Activated T-helper 1 cell treated with Interleukin-2 at 50 U/mL for 16 hours (primary cell): ENCODE measurements at places on chromosomes 1 and 21.

DNA sequence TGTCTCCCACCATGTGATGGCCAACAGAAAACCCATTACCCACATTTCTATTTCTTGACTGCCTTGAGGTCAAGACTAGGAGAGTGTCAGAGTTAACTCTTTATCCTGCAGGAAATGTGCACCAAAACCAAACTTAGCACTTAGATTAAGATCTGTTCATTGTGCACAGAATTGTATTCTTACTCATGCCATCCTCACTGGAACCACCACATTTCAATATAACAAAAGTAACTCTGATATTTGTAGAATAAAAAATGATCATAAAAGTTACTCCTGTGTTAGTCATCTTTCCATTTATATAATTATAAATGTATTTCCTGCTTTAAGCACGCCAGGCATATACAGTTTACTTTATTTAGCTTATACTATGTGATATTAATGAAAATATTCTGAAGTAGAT, 193.0 kb upstream of the DPYD start:
- DNase-seq, result no peak

- DNase-seq, result no peak
Observed at GRCh38 chr1:147223740-147224615, 1.2 kb downstream of the FMO5 start.

DNA sequence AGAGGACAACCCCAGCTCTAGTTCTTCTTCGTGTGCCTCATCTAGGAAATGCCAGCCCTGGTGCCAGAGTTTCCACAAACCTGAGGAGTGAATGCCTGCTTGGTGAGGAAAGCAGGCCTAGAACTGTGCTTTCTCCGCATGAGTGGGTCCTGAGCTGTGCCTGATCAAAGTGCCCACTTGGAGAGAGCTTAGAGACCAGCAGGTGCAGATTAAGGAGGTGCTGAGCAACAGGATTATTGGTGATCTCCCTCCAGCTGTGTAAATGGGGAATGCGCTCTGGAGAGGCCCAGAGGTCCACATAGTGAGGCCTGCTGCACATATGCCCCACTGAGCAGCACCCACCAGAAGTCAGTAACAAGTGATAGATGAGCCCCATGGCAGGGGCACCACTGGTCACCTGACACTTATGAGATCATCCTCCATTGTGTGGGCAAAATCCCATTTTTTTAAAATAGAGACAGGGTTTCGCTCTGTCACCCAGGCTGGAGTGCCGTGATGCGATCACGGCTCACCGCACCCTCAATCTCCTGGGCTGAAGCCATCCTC, 127.2 kb upstream of the ZC3H12A start:
- DNase-seq, result no peak

DNA sequence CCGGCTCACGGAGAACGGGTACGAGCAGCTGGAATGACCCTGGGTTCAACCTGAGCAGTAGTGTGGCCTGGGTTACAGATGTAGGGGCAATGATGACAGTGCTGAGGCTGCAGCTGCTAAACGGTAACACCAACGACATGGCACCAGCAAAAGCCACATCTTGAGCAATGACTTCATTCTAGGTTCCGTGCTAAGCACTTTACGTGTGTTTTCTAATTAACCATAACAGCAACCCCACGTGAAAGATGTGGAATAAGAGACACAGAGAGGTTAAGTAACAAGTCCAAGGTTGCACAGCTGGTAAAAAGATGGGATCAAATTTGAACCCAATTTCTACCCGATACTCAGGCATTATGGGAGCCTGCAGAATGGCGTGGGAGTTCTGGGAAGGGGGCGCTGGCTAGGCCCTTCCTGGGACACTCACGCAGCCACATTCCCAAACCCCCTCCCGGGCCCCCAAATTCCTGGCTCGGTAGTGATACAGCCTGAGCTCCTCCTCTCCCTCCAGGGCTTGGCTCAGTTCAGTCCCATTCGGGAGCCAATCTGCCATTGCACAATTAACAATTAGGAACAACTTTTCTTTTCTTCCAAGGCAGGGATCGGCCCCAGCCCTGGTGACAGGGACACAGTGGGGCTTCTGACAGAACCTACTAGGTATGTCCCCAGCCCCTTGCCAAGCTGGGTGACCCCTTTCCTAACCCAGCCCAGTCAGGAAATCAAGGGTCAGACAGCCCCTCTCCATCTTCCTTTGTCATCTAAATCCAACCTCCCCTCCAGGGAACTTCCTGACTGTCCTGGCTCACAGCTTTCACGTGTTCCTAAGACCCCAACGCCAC, 23.8 kb upstream of the ECE1 start:
- no peak for DNase-seq

DNA sequence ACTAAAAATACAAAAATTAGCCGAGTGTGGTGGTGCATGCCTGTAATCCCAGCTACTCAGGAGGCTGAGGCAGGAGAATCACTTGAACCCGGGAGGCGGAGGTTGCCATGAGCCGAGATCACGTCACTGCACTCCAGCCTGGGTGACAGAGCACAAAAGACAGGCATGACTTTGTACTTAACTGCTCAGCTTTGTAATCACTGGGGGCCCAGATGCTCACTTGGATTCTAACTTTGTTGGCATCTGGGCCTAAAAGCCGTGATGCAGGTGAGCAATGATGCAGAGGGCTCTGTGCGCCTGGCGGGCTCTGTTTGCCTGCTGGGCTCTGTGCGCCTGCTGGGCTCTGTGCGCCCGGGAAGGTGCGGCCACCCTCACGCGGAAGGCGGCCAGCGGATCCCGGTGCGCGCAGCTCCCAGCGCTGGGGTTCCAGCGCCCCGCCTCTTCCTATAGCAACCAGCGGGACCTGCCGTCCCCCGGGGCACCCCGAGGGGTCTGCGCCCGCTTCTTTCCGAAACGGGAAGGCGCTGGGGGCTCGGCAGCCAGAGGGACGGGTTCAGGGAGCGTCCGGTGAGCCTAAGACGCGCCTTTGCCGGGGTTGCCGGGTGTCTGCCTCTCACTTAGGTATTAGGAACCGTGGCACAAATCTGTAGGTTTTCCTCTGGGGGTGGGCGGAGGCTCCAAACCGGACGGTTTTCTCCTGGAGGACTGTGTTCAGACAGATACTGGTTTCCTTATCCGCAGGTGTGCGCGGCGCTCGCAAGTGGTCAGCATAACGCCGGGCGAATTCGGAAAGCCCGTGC, 31.7 kb downstream of the PRMT2 start:
- DNase-seq, result no peak

DNA sequence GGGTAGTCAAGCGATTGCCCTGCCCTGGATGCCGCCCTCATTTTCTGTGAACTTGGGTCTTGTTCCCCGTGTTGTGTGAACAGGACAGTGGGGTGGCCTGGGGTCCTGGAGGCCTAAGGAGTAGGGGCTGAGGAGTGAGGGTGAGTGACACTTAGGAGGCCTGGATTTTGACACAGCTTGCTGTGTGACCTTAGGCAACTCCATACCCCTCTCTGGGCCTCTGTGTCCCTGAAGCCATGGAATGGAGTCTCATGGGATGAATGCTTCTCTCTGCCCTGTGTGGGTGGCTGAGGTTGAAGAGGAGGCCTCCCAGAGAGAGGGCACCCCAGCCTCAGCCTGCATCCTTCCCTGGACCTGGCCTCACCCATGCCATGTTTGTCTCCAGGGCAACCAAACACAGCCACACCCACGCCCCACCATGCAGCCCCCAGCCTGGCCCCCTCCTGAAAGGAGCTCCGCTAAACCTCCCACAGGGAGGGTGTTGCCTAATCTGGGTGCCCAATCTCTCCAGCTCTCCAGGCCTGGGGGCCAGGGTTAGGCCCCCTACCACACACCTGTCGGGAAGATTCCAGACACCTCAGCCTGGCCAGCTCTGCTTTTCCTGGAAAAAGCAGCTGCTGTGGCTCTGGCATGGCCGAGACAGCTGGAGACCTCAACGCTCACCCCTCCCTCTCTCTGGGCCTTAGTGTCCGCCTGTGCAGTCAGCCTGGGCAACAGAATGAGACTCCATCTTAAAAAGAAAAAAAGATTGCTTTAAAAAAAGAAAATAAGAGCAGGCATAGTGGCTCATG, 9.9 kb downstream of the MYOM3 start:
- no peak for DNase-seq

DNA sequence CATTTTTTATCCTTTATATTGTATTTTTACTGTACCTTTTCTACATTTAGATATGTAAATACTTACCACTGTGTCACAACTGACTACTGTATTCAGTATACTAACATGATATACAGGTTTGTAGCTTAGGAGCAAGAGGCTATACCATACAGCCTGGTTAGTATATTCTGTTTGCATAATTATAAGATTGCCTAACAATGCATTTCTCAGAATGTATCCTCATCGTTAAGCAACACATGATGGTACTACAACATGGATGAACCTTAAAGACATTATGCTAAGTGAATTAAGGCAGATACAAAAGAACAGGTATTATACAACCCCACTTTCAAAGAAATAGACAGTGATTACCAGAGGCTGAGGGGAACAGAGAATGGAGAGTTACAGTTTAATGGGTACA, 62.7 kb downstream of the RUSC1 start:
- DNase-seq, result no peak

DNA sequence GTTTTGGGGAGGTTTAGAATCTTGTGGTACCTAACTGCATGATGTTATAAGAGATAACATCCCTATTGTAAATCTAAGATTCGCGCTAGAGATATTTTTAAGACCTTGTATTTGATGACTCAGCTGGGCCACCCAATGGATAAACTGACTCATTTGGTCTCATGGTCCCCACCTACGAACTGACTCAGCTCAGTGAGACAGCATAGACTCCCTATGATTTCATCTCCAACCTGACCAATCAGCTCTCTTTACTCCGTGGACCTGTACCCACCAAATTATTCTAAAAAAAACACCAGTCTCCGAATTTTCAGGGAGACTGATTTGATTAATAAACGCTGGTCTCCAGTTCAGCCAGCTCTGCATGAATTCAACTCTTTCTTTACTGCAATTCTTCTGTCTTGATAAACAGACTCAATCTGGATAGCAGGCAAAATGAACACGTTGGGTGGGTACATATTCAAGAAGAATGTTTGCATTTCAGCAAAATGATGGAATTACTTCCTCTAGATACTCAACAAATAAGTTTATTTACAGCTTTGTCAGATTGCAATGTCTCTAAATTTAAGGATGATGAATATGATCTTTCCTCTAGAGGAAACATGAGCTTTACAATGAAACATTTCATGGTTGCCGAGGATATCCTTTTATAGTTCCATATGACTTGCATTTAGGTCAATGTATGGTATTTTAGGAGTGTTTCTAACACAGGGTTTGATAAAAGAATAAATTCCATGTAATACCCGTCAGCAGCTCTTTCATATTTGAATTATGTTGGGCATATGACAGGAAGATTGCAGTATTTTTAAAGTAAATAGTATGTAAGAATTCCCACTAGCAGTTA, 516.6 kb upstream of the RGS18 start:
- no peak for DNase-seq

GRCh38 chr1:52667290-52667689, 30.9 kb downstream of the COA7 start:
- DNase-seq, result no peak

DNA sequence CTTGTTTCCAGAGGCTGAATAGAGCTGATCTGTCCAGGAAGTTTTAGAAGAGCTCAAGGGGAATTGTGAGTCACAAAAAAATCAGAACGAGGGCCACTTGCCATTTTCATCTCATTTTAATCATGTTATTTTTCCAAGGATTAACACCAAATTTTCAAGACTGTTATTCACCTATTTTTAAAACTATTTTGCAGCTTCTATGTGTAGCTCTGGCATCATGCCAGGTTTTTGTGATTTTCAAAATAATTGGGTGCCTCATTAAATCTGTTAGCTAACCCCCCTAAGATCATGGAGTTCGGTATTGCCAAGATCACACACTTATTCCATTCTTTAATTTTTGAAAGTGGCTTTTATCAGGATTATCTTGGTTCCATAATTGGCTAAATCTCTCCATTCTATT, 90.9 kb downstream of the RGS7 start:
- no peak for DNase-seq

DNA sequence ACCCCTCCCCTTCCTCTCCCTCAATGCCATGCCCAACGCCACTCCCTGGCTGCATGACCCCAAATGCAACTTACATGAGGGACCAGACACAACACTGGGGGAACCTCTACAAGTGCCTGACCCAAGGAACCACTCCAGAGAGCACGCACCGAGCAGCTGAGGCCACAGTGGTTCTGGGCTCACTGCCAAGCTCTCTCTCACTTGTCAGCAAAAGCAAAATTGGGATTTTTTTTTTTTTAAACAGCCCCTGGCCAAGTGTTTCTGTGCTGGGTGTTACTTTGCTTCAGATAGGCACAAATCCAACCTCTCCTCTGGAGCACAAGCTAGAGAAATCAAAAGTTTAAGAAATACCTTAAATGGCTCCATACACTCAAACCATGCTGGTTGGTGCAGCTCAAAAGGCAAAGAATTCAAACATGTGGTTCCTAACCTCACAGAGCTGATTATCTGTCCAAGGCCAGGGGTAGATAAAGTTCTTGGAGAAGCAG, 363.0 kb downstream of the SETD4 start:
- no peak for DNase-seq

GRCh38 chr1:10057343-10057742, 24.6 kb downstream of the UBE4B start:
- DNase-seq, result no peak

DNA sequence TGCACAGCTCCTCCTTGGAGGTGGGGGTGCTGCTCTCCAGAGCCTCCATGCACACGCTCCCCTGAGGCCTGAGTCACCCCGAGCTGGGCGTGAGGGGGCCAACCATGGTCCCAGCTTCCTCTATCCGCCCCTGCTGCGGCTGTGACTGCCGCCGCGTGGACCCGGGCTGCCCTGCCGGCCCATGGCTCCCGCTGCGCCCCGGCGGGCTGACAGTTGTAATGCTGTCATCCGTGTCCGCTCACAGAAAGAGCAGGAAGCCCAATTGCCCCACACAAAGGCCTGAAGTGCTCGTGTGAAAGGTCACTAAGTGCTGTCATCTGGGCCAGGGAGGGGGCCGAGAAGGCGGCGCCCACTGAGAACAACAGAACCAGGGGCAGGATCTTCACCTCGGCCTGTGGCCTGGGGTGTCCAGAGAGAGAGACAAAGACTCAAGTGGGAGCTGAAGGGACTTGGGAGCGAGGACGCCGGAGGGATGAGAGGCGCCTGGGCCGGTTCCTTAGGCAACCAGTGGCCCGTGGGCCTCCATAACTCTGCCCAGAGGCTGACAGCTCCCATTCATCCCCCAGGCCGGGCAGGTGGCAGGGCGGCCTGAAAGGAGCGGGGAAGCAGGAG, 31.5 kb downstream of the OLIG1 start:
- DNase-seq, result no peak

GRCh38 chr21:34883491-34884271, 165.4 kb downstream of the RUNX1 start:
- DNase-seq, result no peak

- DNase-seq, result no peak
Observed at GRCh38 chr1:109259674-109260557, 10.6 kb downstream of the CELSR2 start.

DNA sequence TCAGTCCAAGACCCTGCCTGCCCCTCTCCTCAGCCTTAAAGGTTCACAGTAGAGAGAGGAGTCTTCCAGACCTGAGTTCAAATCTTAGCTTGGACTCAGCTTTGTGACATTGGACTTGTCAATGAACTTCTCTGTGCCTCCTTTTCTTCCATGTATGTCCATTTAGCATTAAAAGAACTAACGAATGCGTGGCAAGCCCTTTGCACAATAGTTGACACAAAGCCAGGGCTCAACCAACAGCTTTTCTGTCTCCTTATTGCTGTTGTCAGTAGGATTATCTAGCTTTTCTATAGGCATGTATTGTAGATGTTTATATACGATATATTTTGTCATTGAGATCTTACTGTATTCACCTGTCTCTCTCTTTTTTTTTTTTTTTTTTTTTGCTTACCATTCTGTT, 450.8 kb downstream of the PTPRU start:
- no peak for DNase-seq
